MV-4-11 (cell line): ENCODE measurements at places on chromosomes 5 and 9.

GRCh38 chr9:105243015-105243686 lies 1.3 kb upstream of the SLC44A1 start:
- DNase-seq = peak; percentile 29

DNA sequence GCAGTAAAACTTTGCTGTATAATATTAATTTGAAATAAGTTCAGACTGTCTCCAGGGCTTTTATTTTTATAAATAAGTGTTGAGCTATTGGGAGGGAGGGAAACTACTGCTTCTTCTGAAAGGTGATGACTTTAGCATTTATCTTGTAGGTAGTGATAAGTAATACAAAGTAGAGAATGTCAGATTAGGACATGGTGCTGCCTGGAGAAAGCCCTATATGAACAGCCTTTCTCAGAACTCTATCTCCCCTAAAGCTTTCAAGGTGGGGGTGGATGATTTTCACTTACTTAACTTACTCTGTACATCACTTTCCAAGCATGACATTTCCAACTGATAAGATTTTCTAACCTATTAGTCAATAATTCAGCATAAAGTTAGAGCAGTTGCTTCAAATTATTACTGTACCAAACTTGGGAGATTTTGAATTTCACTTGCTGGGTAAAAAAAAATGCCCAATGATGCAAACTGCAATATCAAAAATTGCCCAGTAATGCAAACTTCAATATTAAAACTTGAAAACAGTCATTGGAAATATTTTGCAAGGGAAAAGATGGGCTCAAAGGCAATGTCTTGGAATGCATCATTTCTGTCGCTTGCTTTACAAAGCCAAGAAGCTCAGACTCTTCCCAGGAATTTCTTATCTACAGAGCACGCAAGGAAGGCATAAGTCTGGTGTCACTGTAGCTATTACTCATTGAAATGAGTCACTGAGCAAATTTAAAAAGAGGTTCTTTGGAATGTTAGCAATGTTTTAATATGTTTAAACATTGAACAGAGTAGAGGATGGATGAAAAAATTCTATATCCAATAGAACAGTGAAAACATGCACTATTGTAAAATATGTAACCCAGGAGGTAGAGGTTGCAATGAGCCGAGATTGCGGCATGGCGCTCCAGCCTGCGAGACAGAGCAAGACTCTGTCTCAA lies 569.5 kb downstream of the PSAT1 start:
- DNase-seq = no peak

DNA sequence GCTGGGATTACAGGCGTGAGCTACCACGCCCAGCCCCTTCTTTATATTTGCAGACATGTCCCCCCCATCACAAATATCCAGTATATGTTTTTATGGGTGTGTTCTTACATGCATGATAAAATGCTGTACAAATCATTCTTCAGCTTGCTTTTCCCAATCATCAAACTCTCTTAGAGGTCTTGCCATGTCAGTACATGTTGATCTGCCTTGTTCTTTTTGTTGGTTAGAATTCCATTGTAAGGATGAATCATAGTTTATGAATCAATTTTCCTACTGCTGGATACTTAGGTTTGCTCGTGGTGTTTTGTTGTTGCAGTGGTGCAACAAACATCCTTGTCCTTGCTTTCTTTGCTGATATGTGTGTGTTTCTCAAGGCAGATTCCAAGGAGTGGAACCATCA lies 79.9 kb upstream of the NEURL1B start:
- DNase-seq = no peak

- no peak for DNase-seq
Observed at GRCh38 chr9:125537442-125538091, 169.4 kb downstream of the MAPKAP1 start.

DNA sequence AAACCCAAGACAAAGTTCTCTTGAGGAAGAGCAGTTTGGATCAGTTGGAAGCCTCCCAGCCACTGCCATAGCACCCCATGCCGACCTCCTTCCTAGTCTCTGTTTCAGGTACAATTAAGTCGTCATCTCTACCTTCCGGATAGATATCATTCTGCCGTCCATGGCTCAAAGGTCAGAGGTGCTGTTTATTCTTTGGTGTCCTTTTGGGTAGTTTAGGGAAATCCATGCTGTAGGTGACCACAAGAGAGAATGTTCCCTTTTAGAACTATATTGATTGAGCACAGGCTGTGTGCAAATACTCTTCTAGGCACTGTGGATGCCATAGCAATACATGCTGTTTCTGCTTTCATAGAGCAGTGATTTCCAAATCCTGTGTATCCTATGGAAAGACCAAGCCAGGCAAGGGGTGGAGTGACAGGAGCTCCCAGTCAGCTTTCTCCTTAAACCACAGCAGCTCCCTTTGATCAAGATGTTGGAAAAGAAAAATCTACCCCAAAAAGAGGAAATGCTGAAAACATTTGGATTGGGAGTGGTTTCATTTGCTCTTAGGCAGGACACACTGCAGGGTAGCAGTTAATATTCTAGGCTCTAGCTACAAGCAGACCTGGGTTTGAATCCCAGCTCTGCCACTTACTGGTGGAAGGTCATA lies 127.9 kb downstream of the PALM2AKAP2 start:
- peak; percentile 22 for DNase-seq

DNA sequence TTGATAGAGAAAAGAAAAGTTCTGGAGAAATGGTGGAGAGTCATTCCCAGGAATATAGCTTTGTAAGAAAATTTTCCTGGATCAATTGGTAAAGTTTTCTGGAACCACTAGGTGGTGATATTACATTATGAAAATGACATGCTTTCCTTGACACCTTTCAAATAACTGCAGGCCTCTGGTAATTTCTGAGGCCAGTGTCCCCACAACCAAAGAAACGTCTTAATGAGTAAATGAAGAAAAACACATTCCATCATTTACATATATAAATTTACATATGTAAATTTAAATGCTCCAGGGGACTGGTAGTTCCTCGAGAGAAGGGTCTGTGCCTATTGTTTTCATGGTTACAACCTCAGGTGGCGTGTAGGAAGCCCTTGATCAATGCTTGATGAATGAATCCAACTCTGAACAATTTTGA lies 17.2 kb upstream of the RGS3 start:
- DNase-seq = peak; percentile 5

- no peak for DNase-seq
Observed at GRCh38 chr5:44300551-44300950, 88.7 kb downstream of the FGF10 start.

GRCh38 chr5:52521236-52521635 lies 266.5 kb upstream of the ITGA1 start:
- no peak for DNase-seq

DNA sequence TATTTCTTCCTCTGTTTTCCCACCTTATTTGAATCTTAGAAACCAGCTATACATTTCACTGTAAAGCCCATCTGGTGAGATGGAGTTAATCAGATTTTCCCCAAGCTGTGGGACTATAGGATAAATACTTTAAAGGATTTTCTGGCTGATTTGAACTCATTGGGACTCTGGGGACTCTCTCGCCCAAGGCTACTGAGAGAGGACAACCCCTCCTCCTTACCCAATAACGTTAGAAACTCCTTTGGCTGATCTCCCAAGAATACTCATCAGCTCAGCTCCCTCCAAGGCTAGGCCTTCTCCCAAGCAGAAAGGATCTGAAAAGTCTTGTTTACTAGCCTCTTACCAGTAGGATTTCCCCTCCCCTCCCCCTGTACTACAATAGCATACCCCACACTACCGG lies 1.5 kb upstream of the GLRA1 start:
- no peak for DNase-seq

DNA sequence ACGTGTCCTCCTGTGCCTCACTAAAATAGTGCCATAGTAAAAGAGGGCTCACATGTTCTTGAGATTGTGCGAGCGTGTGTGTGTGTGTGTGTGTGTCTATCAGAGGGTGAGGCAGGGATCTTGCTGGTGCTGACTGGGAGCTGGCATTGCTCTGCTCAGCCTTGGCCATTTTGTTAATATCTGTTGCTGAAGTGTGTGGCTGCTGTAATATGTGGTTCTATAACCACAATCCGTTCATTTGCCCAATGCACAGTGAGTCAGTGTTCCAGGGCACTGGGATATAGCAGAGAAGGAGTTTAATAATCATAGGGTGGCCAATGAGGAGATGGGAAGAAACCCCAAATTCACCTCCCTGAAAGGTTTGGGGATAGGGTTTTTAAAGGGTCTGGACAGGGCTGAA lies 61.3 kb downstream of the RASGRF2 start:
- no peak for DNase-seq

GRCh38 chr9:111970827-111971226 lies 74.2 kb downstream of the UGCG start:
- DNase-seq = no peak

- no peak for DNase-seq
Observed at GRCh38 chr5:177293819-177294581, 9.5 kb downstream of the RAB24 start.

DNA sequence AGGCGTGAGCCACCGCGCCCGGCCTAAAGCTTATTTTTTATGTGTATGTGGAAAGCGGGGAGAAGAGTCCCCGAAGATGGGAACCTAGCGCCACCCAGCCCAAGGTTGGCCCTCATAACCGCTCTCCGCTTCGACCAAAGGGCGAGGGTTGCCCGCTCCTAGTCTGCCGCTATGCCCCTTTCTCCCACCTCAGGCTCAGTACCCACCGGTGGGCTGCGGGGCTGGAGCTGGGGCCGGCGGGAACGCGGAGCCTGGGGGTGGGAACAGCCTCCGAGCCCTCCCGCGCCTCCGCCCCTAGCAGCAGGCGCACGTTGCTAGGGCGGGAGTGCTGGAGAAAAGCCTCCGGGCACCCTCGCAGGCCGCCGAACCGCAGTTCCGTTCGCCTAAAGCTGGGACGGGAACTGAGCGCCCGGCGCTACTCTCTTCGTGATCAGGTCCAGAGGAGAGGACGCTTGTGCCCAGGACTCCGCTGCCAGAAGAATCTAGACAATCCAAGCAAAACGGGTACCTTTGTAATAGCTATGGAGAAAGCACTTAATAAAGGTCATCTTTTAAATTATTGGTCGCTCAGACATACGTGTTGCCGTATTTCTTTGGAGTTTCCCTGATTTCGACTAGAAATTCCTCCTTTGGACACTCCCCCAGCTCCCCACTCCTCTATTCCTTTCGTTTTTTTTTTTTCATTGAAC lies at the start of gene WDR31:
Gene WDR31, minus strand, starts transcription at position 265 of the 689 bp plus-strand sequence. CDS start 8,253 bp downstream, outside the sequence.
- peak; percentile 73 for DNase-seq

- DNase-seq = no peak
Observed at GRCh38 chr5:150214289-150214688, 24.4 kb downstream of the SLC6A7 start.

- peak; percentile 65 for DNase-seq
Observed at GRCh38 chr5:132064738-132065331, 4.4 kb downstream of the IL3 start.

DNA sequence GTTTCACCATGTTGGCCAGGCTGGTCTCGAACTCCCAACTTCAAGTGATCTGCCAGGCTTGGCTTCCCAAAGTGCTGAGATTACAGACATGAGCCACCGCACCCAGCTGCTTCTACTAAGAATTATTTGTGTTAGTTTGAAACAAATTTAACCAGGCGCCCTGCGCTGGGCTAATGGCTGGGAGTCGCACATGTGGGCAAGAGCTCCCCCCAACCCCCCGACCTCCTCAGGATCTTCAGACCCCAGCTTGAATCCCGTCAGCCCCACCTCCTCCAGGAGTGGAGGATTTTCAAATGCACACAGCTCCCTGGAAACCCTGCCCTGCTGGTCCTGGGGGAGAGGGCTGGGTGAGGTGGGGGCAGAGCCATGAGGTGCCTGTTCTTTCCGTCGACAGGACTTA lies 21.2 kb upstream of the SLC12A7 start:
- no peak for DNase-seq

GRCh38 chr9:124040935-124041816 lies 29.6 kb downstream of the LHX2 start:
- DNase-seq = no peak

- DNase-seq = no peak
Observed at GRCh38 chr9:4581035-4581760, 80.9 kb upstream of the PLPP6 start.

DNA sequence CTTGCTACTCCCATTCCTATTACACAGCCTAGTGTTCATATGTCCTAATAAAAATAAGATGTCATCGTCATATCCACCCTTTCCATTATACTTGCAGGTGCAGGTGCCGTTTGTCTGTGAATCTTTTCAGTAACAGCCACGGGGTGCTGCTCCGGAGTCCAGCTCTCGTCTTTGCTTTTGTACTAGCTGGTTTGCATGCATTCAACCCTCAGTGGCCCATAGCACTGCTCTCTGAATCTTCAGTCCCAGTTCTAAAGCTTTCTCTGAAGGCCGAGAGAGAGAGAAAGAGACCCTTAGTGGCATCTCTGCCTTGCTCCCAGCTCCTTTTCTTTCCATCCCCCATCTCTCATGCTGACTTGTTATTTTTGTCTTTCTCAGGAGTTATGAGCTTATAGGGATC lies 468.5 kb downstream of the TMEM232 start:
- DNase-seq = no peak

- DNase-seq = no peak
Observed at GRCh38 chr5:33267801-33268200, 173.0 kb upstream of the TARS1 start.

- no peak for DNase-seq
Observed at GRCh38 chr5:67115246-67115645, 81.4 kb downstream of the CD180 start.

GRCh38 chr5:35847961-35848360 lies 8.7 kb upstream of the IL7R start:
- DNase-seq = no peak

DNA sequence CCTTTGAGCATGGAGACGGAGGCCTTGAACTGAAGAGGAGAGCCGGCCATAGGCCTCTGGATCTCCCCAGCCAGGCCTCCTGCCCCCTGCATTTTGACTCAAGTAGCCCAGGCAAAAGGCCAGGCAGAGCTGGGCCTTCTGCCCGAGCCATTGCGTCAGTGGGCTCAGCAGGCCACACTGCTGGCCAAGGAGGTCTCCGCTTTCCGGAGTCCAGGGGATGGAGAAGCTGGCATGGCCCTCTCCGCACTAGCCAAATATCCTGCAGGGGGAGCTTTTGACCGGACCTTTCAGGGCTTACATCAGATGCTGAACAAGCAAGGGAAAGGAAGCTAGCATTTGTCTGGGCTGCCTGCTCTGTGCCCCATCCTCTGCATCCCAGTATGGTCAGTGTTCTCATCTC lies 386.8 kb downstream of the TRIM36 start:
- no peak for DNase-seq

DNA sequence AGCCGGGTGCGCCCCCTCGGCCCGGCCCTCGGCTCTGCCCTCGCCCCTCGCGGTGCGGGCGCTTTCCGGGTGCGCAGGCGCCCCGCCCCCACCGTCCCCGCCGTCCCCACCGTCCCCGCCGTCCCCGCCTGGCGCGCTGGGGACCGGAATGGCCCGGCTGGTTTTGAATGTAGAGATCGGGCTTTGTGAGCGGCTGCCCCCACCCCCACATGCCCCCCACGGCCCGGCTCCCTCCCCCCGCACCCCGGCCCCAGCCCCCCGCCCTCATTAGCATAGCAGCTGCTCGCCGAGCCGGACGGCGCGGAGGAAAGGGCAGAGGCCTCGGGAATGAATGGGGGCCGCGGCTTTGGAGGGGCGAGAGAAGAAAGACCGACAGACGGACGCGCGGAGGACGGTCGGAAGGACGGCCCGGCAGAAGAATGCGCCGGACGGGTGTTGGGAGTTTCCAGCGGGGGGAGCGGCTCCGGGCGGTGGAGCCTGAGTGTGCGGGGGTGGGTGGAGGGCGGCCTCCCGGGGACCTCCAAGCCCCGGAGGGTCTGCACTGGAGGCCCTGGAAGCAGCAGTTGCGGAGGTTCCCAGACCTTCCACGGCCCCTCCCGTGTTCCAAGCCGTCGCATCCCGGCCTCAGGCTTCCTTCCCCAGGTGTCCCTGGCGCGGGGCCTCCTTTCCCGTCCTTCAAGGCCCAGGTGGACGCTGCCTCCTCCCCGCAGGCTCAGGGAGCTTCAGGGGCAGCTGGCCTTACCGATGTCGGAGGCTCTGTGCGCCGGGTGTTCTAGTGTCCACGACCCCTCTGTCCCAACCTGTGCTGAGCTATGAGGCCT lies 6.0 kb downstream of the NRARP start:
- DNase-seq = no peak

- DNase-seq = no peak
Observed at GRCh38 chr9:70427161-70427945, 12.9 kb upstream of the KLF9 start.
